ENCODE measurements at places on chromosomes 2 and 18. TPM values are rescaled to one million over a fixed set of nuclear protein-coding genes. Genes with fewer than 3 reads are reported as not detected.

Gene DPP4
- total RNA-seq: 25.9 TPM

Gene CDK5R2
- not detected for total RNA-seq

Gene CFAP65
- not detected for total RNA-seq

Gene RAB31
- total RNA-seq: 0.76 TPM

DNA sequence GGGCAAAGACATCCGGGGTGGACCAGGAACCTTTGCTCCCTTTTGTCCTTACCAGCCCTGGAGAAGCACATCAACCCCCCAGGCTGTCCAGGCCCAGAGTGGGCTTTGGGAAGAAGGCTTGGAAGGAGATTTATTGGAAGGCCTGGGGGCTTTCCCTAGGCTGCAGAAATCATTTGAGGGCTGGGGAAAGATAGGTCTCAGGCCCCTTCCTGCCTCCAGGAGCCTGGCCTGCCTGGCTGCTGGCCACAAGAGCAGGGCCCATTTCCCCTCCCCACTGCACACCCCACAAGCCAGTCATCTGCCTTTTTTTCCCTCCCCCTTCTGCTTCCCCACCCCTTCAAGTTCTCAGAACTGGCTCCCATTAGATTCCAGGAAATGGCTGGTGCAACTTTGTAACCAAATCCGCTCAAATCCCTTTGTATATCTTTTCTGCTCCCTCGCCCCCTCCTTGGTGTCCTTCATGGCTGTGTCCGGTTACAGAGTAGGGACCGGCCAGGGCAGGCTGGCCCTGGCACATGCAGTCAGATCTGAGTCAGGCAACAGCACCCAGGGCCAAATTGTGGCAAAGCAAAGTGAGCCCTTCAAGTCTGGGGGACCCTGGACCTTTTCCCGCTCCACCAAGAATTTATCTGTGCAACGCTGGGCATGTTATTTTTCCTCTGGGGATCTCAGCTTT, 20.8 kb upstream of the TNP1 start:
- DNase-seq: peak; percentile 66

DNA sequence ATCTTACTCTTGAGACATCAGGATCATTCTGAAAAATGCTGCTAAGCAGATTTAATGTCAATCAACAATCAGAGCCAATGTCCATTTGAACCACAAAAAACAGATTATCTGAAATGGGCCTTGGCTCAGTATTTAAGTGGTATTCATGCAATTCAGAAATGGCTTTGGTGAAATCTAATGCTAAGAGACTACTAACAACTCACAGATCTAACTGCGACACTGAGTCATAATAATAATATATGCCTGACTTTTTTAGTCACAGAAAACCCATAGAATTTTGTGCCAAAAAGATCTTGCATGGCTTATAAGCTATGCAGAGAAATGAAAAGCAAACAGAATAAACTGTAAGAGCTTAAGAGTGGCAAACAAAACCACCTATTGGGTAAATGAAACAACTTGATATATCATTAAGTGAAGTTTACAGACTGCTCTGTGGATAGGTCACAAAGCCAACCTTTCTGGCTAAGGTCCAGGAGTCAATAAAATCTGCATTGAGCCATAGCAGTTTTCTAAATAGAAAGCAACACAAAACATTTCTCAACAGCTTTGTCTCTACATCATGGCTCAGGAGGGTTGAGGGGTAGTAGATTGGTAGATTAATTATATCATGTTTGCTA, 234.3 kb downstream of the LRATD1 start:
- no peak for DNase-seq

DNA sequence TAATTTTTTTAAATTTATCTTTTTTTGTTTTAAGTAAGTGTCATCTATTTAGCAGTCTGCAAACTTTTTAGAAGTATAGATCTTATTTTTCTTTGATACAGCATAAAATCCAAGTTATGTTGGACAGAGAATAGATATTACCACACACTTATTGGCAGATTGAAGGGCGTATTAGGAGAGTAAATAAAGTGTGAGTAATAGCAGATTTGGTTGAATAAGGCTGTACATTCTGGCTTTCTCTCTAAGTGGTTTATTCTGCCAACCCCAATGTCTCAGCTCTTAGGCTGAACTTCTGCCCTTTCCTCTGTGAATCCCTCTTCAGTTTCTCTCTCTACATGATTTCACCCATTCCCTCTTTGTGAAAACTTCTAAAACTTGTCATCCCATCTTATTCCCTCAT, 651.2 kb downstream of the DCC start:
- no peak for DNase-seq

- no peak for DNase-seq
Measured at GRCh38 chr2:149333636-149334035, 3.2 kb downstream of the LYPD6 start.

DNA sequence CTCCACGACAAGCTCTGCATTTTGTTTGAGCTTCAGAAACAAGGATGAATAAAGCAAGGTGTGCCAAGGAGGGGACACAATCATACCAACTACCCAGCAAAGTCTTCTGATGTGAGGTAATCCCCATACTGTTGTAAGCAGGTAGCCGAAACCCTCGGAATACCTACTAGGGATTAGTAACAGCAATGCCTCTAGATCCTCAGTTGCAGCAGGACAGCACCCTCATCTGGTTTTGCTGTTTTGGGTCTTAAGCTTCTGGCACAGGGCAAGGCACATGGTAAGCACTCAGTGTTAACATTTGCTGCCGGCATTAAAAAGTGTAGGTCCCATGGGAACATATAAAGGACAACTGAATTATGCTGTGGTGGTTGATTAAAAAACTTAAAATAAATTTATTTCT, 16.0 kb upstream of the LINC00305 start:
- no peak for DNase-seq

- DNase-seq: no peak
Measured at GRCh38 chr2:11082880-11083279, 72.4 kb upstream of the SLC66A3 start.

DNA sequence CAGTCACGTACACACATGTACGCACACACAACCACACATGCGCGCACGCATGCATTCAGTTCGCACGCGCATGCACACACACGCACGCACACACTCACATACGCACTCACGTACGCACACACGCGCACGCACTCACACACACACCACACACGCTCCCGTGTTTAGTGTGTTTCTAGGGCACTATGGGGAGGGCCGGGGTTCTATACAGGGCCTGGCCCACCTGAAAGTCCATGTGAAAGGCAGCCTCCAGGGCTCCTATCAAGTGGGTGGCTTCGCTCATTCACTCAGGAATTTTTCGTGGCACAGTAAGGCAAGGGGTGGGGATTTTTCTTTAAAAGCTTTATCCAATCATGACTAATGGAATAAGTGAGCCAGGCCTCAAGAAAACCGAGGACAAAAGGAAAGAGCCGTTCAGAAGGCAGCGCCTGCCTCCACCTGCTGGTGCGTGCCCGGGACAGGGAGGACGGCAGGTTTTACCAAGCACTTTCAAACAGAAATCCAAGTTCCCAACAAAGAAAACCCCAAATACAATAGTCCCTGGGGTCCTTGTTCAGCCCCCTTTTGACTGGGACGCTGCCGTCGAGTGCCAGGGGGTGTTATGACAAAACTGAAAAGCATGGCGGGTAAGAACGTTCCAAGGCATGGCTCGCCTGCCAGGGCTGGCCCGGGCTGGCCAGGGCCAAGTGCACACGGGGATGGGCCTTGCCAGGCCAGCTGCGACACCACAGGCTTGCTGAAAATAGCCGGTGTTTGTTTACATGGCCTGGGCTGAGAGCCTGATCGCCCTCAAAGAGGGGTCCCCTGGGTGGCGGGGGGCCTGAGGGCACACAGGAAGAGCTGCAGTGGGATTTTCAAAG, 110.0 kb downstream of the HDAC4 start:
- no peak for DNase-seq

- DNase-seq: no peak
Measured at GRCh38 chr2:27306136-27306535, 2.1 kb downstream of the UCN start.

DNA sequence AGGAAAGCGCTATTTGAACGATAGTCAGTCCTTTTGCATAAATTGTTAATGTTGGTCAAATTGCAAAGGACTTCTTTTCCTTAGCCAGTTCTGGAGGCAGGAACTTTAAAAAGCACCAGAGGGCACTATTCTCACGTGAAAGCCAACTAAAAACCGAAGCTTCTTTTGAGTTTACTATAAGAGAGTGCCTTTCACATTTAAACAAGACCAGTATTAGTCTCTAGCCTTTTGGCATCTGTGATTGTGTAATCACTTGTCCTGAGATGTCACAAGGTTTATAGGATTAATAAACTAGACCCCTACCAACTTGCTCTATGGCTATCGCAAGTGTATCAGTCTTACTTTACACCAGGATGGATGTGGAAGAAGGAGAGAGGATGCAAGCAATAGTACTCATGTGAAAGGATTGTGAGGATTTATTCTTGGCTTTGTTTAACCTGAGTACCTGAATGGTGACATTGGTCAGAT, 14.4 kb upstream of the STAT4 start:
- no peak for DNase-seq
